ENCODE measurements at places on chromosomes 7 and 10.

- no peak for DNase-seq
Measured at GRCh38 chr10:127118034-127118433, 78.4 kb downstream of the INSYN2A start.

DNA sequence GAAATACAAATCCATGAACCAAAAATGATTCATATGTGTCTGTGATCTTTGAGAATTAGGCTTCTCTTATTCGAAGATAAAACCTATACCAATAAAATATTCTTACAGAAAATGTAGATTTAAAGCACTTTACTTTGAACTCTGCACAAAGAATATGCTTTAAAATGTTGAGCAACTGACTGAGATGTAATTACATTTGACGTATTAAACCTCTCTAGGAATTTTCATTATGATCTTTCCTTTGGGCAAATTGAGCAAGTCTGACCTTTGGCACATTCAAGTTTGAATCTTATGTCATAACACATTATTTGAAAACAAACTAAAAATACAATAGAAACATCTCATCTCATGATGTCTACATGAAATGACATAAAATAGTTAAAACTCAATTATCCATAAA is 69.2 kb upstream of the AHR start:
- DNase-seq = no peak

DNA sequence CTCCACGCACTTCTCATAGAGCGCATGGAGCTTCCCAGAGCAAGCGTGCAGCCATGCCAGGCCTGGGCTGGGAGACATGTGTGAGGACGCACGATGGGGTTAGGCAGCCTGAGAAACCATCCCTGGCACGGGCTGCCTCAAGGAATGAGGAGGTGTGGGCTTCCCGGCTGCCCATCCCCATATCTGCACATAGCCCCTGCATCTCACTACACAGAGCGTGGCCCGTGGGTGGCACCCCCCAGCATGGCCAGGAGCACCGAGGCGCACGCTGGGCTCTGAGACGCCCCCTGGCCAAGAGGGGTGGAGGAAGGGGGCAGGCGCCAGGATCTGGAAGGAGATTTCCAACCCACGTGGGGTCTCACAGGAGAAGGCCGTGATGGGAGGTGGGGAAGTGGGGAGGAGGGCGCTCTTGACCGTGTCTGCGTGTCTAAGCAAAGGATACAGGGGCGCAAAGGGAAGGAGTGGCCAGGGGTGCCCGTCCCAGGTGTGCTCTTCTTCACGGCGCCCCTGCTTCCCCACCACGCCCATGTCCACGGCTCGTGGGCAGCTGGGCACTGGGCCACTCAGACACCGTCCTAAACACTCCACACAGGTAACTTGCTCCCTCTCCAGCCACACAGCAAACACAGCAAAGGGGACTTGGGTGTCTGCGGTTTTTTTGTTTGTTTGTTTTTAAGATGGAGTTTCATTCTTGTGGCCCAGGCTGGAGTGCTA is 340.5 kb downstream of the PTPRN2 start:
- no peak for DNase-seq

- DNase-seq = no peak
Measured at GRCh38 chr7:80868566-80868965, 50.3 kb downstream of the SEMA3C start.

DNA sequence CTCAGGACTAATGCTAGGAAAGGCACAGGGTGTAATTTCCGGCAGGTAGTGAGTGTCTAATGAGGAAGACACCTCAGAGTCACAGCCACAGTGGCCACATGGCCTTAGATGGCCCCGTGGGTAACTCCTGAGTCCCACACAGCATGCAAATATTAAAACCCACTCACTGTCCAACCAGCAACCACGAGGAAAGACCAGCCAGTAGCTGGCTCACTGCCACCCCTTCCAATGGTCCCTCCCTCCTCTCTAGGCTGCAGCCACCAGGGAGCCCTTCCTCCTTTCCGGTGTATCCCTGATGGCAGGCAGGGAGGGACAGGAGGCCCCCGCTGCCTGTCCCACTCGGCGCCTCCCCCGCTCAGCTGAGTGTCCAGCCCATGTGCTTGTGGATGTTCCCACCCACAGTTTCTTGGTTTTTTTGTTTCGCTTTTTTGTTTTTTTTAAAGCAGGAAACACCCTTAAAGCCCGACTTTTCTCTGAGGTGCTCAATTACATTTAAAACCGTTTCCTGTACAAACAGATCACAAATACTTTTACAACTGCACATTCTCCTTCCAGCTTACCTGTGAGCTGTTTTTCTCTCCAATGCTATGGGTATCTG is 9.2 kb downstream of the BNIP3 start:
- DNase-seq = no peak

DNA sequence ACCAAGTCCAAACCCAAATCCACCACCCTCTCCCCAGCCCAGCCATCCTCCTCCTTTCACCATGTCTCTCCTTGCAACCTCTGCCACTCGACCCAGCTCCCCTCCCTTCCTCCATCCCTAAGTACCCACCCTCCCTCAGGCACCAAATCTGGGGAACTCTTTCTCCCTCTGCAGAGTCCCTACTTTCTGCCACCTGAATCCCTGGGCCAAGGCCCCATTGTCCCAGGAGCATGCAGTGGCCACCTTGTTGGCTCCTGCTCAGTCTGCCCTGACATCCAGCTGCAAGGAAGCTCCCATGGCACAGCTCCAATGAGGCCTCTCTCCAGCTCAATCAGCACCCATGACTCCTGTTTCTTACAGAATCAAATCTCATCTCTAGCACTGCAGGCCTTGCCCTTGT is 5.5 kb upstream of the UNC5B start:
- no peak for DNase-seq

All from Calu3 (cell line).